Anterior cingulate cortex (tissue), 58 donors: ENCODE measurements at places on chromosomes 4 and X.

DNA sequence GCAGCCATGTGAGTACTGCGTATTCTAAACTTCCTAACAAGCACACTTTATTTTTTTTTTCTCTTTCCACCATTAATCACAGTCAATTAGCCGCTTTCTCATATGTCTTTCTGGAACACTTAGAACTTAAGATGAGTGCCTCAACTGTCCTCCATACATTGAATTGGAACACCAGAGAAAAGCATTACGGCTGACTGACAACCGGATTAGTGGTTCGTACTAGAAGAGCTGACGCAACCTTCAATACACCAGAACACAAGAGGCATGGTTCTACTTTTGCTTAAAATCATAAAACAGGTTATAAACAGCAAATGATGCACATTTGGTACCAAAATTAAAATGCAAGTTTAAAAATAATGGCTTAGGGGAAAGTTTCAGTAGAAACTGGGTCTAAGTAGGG, 3.3 kb downstream of the TMEM47 start:
- DNase-seq: no peak

DNA sequence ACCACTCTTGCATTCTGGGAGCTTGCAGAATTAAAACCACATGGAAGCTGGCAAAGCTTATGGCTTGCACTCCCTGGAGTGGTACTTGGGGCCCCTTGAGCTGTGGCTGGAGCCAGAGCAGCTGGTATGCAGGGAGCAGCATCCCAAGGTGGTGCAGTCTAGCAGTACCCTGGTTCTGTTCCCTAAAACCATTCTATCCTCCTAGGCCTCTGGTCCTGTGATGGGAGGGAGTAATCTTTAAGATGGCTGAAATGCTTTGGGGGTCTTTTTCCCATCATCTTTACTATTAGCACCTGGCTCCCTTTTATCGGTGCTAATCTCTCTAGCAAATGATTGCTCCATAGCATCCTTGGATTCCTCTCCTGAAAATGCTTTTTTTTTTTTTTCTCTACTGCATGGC, 56.1 kb downstream of the MAGEB17 start:
- no peak for DNase-seq

DNA sequence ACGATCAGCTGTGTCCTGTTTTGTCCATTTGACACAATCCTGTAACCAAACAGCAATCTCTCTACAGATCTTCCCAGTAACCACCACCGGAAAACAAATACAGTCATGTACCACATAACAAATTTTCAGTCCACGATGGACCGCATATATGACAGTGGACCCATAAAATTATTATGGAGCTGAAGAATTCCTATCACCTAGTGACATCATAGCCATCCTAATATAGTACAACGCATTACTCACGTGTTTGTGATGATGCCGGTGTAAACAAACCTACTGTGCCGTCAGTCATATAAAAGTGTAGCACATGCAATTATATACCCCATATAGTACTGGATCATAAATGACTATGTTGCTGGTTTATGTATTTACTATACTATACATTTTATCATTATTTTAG, 133.7 kb upstream of the EDNRA start:
- DNase-seq: no peak

- DNase-seq: no peak
Observed at GRCh38 chrX:110015915-110016314, 13.0 kb downstream of the TMEM164 start.

GRCh38 chr4:36078319-36078718, 166.0 kb downstream of the ARAP2 start:
- DNase-seq: no peak

DNA sequence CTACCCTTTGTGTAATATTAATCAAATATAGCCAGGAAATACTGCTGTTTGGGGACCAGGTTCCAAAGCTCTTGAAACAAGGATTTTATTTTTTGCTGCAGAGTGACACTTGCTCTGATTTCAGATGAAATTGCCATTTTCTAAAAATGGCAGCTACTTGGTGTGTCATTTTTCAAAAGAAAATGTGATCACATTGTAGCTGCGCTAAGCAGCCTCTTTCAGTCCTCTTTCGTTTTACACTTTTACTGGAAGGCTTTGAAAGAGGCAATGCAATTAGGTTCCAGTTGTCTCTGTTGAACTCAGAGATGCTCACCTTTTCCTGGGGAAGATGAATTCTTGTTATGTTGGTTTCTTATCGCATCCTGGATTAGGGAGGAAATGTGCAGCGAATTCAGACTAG, 85.1 kb downstream of the CT47B1 start:
- DNase-seq: no peak

DNA sequence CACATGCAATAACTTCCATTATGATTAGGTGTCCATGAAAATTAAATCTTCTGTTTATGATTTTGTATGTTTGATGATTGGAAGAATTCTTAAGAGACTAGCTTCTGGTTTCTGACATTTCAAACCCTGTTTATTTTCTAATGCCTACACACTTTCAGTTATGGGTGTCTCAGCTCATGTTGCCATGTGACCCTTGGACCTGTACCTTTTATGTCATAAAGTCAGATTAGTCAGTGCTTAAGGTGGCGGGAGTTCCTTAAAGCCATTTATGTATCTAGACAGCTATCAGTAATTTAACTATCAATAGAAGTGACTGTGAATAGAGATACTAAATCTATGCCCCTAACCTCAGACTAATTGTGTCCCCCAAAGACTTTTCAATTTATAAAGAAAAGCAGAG, 155.6 kb downstream of the GBA3 start:
- DNase-seq: no peak

GRCh38 chrX:151099001-151099400, 77.4 kb upstream of the GPR50 start:
- DNase-seq: no peak

DNA sequence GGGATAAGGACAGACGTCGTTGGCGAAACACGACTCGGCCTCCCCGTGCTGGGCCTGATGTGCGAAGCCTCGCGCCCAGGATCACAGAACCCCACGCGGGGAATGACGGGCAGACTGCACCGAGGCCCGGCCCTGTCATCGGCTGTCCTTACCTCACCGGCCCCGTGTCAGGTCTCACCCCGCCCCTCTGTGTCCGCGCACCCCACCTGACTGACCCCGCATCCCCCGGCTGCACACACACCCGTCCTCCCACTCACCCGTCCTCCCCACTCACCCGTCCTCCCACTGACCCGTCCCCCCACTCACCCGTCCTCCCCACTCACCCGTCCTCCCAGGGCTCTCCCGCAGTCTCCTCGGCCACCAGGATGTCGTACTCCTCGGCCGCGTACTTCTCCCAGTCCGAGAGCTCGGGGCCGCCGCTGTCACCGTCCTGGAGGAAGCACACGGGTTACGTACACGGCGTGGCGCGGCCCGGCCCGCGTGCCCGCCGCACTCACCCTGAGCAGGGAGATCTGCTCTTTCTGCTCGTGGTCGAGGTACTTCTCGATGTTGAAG, 19.8 kb upstream of the GTPBP6 start:
- DNase-seq: no peak

- no peak for DNase-seq
Observed at GRCh38 chr4:18247189-18247588, 225.6 kb upstream of the LCORL start.

DNA sequence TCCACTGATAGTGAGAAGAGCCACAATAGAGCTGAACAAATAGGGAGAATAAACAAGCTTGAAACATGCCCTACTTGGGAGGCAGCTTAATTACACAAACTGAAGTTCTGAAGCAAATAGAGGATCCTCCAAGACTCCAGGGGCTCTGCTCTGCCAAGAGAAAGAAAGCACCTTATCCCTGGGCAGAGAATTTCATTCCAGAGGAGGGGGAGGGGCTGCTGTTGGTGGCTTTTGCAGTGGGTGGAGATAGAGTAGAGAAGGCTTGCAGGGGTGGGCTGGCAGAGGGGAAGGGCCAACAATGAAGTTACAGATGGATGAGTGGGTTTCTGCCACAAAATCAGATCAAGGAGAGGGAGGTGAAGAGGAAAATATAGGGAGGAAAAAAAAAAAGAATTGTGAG, 1.0 kb upstream of the LPAR4 start:
- DNase-seq: no peak

DNA sequence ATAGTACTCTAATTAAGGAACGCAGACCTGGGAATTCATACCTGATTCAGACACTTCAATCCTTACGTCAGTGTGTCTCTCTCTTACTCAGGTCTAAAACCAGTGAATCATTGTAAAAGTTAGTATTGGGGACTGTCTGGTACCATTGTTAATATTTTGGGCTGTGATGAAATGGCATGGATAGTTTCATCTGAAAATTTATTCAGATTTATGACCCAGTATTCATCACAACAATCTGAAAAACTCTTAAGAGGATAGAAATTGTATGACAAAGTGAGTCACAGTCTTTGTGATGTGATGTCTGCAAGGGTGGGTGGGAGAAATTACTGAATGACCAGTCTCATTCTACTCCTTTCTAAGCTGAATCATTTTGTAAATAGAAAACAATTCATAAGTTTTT, 10.3 kb downstream of the FGF2 start:
- DNase-seq: no peak

DNA sequence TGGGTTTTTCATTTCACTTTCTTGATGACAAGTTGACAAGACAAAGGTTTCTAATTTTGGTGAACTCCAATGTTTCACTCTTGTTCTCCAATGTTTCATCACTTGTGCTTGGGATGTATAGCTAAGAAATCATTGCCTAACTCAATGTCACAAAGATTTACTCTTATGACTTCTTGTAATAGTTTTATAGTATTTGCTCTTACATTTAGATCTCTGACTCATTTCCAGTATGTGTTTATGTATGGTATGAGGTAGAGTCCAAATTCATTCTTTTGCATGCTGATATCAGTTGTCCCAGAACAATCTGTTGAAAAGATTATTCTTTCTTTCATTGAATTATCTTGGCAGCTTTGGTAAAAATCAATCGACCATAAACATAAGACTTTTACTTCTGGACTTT, 12.2 kb upstream of the NWD2 start:
- DNase-seq: no peak

DNA sequence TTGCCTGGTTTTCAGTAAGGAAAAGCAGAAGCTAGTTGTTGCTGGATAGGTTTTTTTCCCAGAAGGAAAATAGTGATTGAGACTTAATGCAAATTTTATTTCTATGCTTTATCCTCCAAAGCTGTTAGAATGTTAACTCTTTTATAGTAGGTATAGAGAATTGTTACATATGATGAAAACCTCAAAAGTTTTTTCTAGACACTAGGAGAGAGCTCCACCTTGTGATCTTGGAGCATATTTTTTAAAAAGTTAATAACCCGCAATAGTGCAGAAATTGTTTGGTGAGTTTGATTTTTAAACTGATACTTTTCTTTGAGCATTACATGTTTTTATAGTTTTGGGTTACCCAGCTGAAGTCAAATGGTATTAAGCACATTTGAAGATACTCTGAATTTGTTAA, 56.5 kb downstream of the STAG2 start:
- no peak for DNase-seq

DNA sequence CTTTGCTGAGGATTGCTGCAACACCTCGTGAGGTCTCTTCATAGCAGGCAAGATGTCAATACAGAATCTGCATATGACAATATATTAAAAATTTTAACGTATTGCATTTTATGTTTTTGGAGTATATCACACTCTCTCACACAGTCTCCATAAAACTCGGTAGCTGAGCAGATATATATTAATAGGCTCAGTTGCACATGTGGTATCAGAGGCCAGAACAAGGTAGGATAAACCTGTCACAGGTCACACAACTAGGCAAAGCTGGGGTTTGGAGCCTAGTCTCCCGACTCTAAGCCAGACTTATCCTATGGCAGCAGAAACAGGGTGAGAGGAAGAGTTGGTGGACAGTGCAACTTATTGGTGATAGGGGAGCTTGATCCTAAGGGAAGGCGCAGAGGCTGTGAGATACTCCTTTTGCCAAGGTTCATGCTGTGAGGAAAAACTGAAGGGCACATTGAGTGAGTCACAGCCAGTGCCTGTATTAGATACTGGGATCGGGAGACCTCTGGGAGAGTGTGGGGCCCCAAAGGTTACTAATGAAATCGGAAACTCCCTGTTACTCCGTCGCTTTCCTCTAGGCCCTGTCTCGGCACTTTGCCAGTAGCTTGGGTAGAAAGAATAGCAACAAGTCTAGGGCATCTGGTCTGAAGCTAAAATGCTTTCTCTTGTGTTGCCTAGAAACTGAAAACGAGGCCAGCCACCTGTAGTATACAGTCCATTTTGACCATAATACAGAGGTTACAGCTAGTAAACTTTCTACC, 195.7 kb downstream of the ARHGAP10 start:
- DNase-seq: no peak

- DNase-seq: no peak
Observed at GRCh38 chr4:120317713-120318112, 251.1 kb upstream of the MAD2L1 start.

DNA sequence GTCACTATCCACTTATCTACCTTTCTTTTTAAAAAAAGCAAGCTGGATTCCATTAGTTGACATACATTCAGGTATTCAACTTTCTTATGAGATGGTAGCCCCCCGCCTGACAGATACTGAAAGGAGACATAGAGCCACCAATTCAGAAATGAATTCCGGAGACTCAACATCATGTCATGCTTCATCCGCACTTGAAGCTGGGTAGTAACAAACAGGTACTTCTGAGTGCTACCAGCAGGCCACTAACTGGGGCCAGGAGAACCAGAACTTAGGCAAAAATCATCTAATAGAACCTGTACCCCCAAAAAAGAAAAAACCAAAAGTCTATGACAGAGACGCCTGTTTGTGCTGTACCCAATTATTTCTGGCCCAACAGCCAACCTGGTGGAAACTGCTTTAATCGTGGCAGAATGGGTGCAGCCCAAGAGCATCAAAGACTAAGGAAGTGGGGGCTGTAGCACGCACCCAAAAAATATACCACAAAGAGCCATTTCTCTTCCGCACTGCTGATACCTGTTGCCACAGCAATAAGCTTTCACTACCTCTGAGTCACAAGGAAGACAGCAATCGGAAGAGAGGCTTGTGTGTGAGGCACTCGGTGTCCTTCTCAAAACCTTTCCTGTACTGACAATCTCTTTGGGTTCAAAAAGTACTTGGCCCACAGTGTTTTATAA, 84.8 kb downstream of the AFAP1 start:
- no peak for DNase-seq

DNA sequence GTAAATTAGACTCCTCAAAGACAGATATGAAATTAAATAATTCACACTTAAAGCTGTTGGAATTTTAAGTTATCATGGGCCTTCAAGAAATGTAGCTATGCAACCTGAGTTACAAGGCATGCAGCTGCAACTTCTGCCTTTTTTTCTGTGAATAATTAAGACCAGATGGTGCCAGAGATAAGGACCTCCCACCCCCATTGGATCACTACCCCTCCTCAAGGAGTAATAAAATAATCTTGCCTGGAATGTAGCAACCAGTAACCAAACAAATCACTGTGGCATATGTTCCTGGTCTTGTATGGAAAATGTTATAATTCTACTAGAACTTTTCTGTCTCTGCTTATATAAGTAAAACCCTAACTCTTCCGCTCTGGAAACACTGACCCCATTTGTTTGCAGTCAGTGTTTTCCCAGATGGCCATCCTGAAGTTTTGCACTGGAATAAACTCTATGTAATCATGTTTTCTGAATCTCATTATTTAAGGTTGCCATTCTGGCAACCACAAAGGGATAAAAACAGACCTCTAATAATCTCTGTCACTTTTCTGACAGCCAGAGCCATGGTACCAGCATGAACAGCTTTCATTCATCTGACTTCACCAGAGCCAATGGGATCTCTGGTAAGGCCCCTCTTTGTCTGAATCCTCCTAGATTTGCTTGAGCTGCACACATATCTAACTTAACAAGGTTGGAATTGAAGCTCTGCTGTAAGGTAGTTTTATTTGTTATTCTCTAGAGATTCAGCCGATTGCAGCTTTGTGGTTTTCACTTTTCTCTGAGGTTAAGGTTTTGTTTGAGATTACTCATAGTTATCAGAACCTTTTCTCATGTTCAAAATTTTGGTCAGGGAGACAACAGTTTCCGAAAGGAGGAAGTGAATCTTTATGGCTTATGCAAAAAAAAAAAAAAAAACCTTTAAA, 274.6 kb downstream of the NAF1 start:
- DNase-seq: no peak
